T-cell (primary cell): ENCODE measurements at places on chromosomes 2 and 18. TPM values are rescaled to one million over a fixed set of nuclear protein-coding genes. Genes with fewer than 3 reads are reported as not detected.
A peak's percentile ranks its signal among the peaks of the same experiment; 100 is the strongest.

GRCh38 chr2:37790019-37790418, 118.6 kb upstream of the CDC42EP3 start:
- H3K27me3 ChIP-seq = no peaks in the 10 kb centered on the region
- H3K27ac ChIP-seq = no peak overlapping the region
- no peak for DNase-seq
- no peaks in the 10 kb centered on the region for H3K36me3 ChIP-seq
- H3K4me3 ChIP-seq = no peak overlapping the region

DNA sequence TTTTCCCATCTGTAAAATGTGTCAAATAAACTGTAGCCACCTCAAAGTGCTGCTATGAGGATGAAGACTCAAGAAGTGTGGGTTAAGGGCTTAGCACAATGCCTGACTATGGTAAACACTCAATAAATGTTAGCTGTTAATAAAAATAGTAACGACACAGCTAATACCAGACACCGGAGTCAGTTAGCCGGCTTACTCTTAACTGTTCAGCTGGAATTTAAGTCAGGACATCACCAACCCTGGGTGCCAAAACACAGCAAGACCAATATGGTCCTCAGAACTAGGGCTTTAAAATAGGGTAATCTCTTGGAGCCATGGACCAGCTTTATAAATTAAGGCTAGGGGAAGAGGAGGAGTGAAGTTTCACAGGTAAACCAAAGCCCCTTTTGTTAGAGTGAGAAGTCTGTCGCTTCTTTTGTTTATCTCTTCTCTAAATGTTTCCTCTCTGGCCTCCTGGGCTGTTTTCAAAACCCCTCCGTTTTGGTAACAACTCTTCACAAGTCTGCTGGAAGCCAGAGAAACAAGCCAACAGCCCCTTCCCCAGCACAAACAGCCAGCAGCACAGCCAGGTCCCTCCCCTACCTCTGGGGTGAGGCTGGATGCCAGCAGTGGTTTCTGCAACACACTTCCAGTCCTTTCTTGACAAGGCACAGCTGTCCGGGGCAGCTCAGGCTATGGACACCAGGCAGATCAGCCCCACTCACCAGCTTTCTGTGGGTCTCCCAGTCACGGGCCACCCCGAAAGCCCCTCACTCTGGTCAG, 13.8 kb upstream of the FZD7 start:
- H3K4me3 ChIP-seq = no peak overlapping the region
- H3K36me3 ChIP-seq = no peaks in the 10 kb centered on the region
- no peak for DNase-seq
- no peak overlapping the region for H3K27ac ChIP-seq
- peaks cover 15% of the 10 kb centered on the region for H3K27me3 ChIP-seq

- peak overlapping the region; percentile 76 for H3K4me3 ChIP-seq
- no peaks in the 10 kb centered on the region for H3K27me3 ChIP-seq
- no peak for DNase-seq
- peak overlapping the region; percentile 100 for H3K27ac ChIP-seq
Observed at GRCh38 chr2:219279916-219280516, 850 bp downstream of the DNAJB2 start.

DNA sequence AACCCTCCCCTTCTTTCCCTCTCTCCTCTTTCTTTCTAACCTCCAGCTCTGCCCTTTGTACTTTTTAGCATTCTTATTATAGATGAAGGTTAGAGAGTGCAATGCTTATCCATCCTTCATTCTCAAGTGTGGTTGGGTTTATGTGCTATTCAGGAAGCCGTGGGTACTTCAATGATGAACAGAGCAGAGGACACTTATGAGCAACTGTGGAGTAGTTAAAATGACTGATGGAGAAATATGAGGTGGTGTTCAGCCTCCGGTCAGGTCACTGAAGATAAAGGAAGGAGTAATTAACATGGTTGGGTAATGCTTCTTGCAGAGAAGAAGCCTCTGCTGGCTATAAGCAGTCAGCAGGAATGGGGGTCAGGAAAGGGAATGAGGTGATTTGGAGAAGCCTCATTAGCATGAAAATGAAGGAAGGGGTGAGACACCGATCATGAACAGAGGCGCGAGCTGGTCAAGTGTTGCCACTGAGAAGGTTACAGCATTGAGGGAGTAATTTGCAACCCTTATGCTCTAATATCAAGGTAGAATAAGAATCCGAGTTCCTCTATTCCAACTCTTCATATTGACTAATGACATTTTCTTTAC, 174.7 kb downstream of the LPIN1 start:
- H3K36me3 ChIP-seq = no peaks in the 10 kb centered on the region
- no peaks in the 10 kb centered on the region for H3K4me1 ChIP-seq
- no peak overlapping the region for H3K27ac ChIP-seq
- H3K4me3 ChIP-seq = no peak overlapping the region
- peaks cover 5% of the 10 kb centered on the region for H3K27me3 ChIP-seq

DNA sequence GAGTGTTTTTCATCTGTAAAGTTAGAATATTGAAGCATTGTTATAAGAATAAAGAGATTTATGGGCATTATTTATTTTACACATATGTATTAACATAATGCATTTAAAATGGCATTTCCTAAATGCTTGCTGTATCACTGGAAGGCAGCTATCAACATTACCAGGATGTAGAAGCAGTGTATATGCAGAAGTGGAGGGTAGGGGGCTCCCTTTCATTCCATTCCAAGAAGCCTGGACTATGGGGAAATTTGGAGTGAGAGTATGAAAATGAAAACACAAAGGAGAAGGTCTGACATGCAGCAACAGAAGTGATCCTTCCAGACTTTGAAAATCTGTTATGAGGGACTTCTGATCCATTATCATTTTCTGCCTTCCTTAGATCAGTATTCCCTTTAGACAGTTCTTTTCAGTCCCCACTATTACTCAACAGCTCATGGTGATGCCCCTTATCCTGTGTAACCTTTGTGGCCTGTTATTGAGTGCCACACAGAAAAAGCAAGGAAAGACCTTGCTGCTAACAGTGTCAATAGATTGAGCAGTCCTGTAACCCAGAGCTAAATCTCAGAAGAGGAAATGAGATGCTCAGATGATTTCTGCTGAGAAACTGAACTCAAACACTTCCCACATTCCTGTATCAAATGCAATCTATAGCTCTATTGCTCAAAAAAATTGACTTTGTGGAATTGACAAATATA, 216.6 kb downstream of the HNMT start:
- no peaks in the 10 kb centered on the region for H3K36me3 ChIP-seq
- no peak overlapping the region for H3K27ac ChIP-seq
- DNase-seq = no peak
- H3K27me3 ChIP-seq = no peaks in the 10 kb centered on the region
- no peak overlapping the region for H3K4me3 ChIP-seq
- H3K4me1 ChIP-seq = no peaks in the 10 kb centered on the region

- H3K4me3 ChIP-seq = no peak overlapping the region
- no peaks in the 10 kb centered on the region for H3K27me3 ChIP-seq
- H3K4me1 ChIP-seq = no peaks in the 10 kb centered on the region
- no peaks in the 10 kb centered on the region for H3K36me3 ChIP-seq
Observed at GRCh38 chr18:43079422-43079821, 36.1 kb downstream of the RIT2 start.

GRCh38 chr2:114082731-114083433, 193.0 kb downstream of the ACTR3 start:
- no peak overlapping the region for H3K4me3 ChIP-seq
- H3K27ac ChIP-seq = no peak overlapping the region
- H3K27me3 ChIP-seq = no peaks in the 10 kb centered on the region
- DNase-seq = no peak
- H3K4me1 ChIP-seq = no peaks in the 10 kb centered on the region

DNA sequence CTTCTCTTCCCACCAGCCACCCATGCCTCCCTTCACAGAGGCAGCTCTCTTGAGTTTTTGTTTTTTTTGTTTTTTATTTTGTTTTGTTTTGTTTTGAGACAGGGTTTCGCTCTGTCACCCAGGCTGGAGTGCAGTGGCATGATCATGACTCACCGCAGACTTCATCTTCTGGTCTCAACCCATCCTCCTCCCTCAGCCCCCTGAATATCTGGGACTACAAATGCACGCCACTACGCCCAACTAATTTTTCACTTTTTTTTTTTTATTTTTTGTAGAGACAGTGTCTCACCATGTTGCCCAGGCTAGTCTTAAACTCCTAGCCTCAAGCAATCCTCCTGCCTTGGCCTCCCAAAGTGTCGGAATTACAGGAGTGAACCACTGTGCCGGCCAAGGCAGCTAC, 161.4 kb downstream of the TRABD2A start:
- H3K4me3 ChIP-seq = peak overlapping the region; percentile 29
- H3K27me3 ChIP-seq = no peaks in the 10 kb centered on the region
- H3K27ac ChIP-seq = no peak overlapping the region
- no peaks in the 10 kb centered on the region for H3K36me3 ChIP-seq

- peaks cover 12% of the 10 kb centered on the region for H3K36me3 ChIP-seq
- H3K27ac ChIP-seq = no peak overlapping the region
- DNase-seq = no peak
- no peaks in the 10 kb centered on the region for H3K27me3 ChIP-seq
Observed at GRCh38 chr2:202278944-202279343, 13.4 kb downstream of the NOP58 start.

GRCh38 chr2:120743657-120744056, 8.0 kb downstream of the GLI2 start:
- H3K27me3 ChIP-seq = peaks cover 17% of the 10 kb centered on the region
- no peaks in the 10 kb centered on the region for H3K36me3 ChIP-seq
- H3K4me3 ChIP-seq = no peak overlapping the region
- H3K27ac ChIP-seq = no peak overlapping the region
- H3K4me1 ChIP-seq = no peaks in the 10 kb centered on the region

GRCh38 chr2:182345384-182345783, 81.5 kb downstream of the PDE1A start:
- no peaks in the 10 kb centered on the region for H3K27me3 ChIP-seq
- no peaks in the 10 kb centered on the region for H3K4me1 ChIP-seq
- no peak overlapping the region for H3K4me3 ChIP-seq
- DNase-seq = no peak

- H3K27ac ChIP-seq = no peak overlapping the region
- DNase-seq = no peak
- H3K36me3 ChIP-seq = no peaks in the 10 kb centered on the region
- H3K27me3 ChIP-seq = peaks cover 2% of the 10 kb centered on the region
Observed at GRCh38 chr2:240458044-240458899, 22.8 kb downstream of the GPC1 start.

- DNase-seq = no peak
- no peak overlapping the region for H3K27ac ChIP-seq
- H3K36me3 ChIP-seq = no peaks in the 10 kb centered on the region
- no peaks in the 10 kb centered on the region for H3K27me3 ChIP-seq
Observed at GRCh38 chr2:155145758-155146229, 447.3 kb downstream of the KCNJ3 start.

- H3K4me3 ChIP-seq = no peak overlapping the region
- no peaks in the 10 kb centered on the region for H3K27me3 ChIP-seq
- H3K36me3 ChIP-seq = peaks cover 63% of the 10 kb centered on the region
- peak; percentile 17 for DNase-seq
- no peaks in the 10 kb centered on the region for H3K4me1 ChIP-seq
Observed at GRCh38 chr2:7037340-7038333, 120.4 kb downstream of the RNF144A start.

DNA sequence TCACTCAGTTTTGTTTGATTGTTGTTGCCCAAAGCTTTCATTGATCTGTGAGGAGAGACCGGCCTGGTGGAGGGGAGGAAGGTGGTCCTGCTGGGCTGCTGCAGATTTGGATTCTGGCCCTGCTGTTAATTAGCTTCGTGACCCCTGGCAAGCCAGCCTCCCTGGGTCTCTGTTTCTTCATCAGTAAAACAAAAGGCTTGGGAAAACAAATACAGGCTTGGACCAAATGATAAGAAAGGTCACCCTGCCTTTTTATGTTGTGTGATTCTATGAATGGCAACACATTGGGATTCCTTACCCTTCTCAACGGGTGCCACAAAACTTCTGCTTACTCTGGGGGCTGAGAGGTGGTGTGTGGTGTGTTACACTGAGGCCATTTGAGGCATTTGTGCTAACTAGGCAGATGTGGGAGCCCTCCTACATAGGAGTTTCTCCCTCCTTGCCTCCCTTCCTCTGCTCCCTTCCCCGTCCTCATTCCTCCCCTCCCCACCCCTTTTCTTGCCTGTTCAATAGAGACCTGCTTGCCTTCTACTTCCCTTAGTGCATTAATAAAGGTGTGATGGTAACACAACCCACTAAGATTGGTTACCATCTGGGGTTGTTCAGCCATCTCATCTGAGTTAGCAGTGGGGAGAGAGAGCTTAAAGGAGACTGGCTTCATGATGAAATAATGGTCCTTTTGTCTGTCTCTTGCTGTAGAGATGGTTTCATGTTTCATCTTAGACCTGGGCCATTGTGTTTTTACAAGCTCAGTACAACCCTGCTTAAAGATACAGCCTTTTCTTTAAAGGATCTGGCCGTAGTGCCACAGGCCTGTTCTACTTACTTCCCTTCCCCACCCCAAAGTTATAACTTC, 96.2 kb downstream of the TANC1 start:
- H3K4me3 ChIP-seq = no peak overlapping the region
- H3K27me3 ChIP-seq = no peaks in the 10 kb centered on the region
- no peaks in the 10 kb centered on the region for H3K4me1 ChIP-seq
- DNase-seq = no peak
- no peaks in the 10 kb centered on the region for H3K36me3 ChIP-seq
- H3K27ac ChIP-seq = no peak overlapping the region

- no peaks in the 10 kb centered on the region for H3K36me3 ChIP-seq
- H3K4me1 ChIP-seq = no peaks in the 10 kb centered on the region
- no peak for DNase-seq
- no peak overlapping the region for H3K4me3 ChIP-seq
Observed at GRCh38 chr2:85524336-85524908, 14.5 kb upstream of the MAT2A start.

- H3K4me1 ChIP-seq = no peaks in the 10 kb centered on the region
- H3K27ac ChIP-seq = no peak overlapping the region
- no peak for DNase-seq
- H3K4me3 ChIP-seq = no peak overlapping the region
- no peaks in the 10 kb centered on the region for H3K36me3 ChIP-seq
- no peaks in the 10 kb centered on the region for H3K27me3 ChIP-seq
Observed at GRCh38 chr2:134079373-134079772, 174.5 kb upstream of the MGAT5 start.

GRCh38 chr2:96787411-96787810, 26.7 kb downstream of the CNNM4 start:
- H3K27me3 ChIP-seq = no peaks in the 10 kb centered on the region
- H3K27ac ChIP-seq = no peak overlapping the region
- H3K36me3 ChIP-seq = peaks cover 3% of the 10 kb centered on the region
- H3K4me1 ChIP-seq = no peaks in the 10 kb centered on the region

- no peak for DNase-seq
- peaks cover 7% of the 10 kb centered on the region for H3K36me3 ChIP-seq
- H3K27me3 ChIP-seq = no peaks in the 10 kb centered on the region
Observed at GRCh38 chr2:106126295-106126694, 67.8 kb downstream of the UXS1 start.

GRCh38 chr2:66270247-66270646, 164.7 kb upstream of the MEIS1 start:
- no peak for DNase-seq
- H3K27ac ChIP-seq = no peak overlapping the region
- H3K4me3 ChIP-seq = no peak overlapping the region
- no peaks in the 10 kb centered on the region for H3K27me3 ChIP-seq
- H3K36me3 ChIP-seq = no peaks in the 10 kb centered on the region

- H3K36me3 ChIP-seq = no peaks in the 10 kb centered on the region
- peaks cover 77% of the 10 kb centered on the region for H3K4me1 ChIP-seq
- peaks cover 4% of the 10 kb centered on the region for H3K27me3 ChIP-seq
- DNase-seq = no peak
- H3K4me3 ChIP-seq = no peak overlapping the region
Observed at GRCh38 chr2:74843899-74844298, 10.0 kb downstream of the HK2 start.

Gene TSPYL6
- not detected for total RNA-seq

Gene HNRNPA3
- 181 TPM for total RNA-seq

Gene SNED1
- 37.7 TPM for total RNA-seq

Gene HYCC2
- 34.6 TPM for total RNA-seq

Gene TCF7L1
- 0.07 TPM for total RNA-seq

Gene DSG4
- total RNA-seq = not detected

Gene DNAH7
- not detected for total RNA-seq

Gene RAD51AP2
- not detected for total RNA-seq

Gene HS6ST1
- 7.6 TPM for total RNA-seq

Gene KHK
- 9.1 TPM for total RNA-seq

Gene NEURL3
- not detected for total RNA-seq

Gene SPP2
- total RNA-seq = not detected

Gene OR6B2
- not detected for total RNA-seq

Gene UGT1A10
- total RNA-seq = not detected
